ENCODE measurements at places on chromosomes 1 and 21. TPM values are rescaled to one million over a fixed set of nuclear protein-coding genes. Genes with fewer than 3 reads are reported as not detected.

- no peak for DNase-seq
These were observed 4.2 kb upstream of the COL11A1 start for GRCh38 chr1:103112546-103112945.

DNA sequence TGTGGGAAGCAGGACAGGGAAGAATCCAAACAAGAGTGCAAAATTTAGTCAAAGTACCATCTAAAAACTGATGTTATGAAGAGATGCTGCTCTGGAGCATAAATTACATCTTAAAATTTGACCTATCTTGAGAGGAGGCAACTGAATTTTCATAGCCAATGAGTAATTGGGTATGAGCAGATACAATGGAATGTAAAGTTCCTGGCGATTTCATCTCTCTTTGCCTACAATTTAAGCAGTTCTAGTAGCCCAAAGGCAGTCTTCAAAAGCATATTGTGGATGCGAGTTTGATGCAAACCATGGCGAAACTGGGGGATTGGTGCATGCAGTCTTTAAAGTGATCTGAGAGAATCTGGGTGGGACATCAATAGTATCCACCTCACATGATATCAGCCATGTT is 1265.9 kb downstream of the BRINP3 start:
- no peak for DNase-seq

- peak; percentile 58 for DNase-seq
These were observed 67.2 kb upstream of the CNN3 start for GRCh38 chr1:94993931-94994645.

GRCh38 chr21:29347274-29347681 is 48.6 kb downstream of the BACH1 start:
- DNase-seq = no peak

Gene ZFP69B
- 1.5 TPM for total RNA-seq

Gene S100A1
- 13.4 TPM for total RNA-seq

Gene LCE3E
- not detected for total RNA-seq

Gene SFT2D2
- total RNA-seq = 40.3 TPM

Gene GSTM5
- total RNA-seq = 4.4 TPM

Data from tongue (tissue), 3 donors.